Breast epithelium (tissue), 4 donors: ENCODE measurements at places on chromosomes 5 and 9.

DNA sequence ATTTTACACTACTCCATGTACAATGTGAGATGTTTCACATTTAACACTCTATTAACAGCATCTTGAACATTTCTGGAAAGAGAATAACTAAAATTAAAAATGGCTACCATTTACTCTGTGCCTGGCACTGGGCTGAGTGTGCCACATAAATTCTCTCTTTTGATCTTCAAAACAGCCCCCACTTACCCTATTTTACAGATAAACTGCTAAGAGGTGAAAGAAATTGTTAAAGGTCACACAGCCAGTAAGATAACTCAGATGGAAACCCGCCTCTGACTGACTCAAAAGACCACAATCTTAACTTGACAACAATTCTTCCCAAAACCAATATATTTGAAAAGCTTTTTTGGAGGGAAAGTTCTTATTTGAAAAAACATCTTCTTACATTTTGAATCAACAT, 97.3 kb downstream of the MAPKAP1 start:
- DNase-seq: no peak

- DNase-seq: no peak
These were observed 503.9 kb upstream of the DAB2 start for GRCh38 chr5:39928709-39929108.

DNA sequence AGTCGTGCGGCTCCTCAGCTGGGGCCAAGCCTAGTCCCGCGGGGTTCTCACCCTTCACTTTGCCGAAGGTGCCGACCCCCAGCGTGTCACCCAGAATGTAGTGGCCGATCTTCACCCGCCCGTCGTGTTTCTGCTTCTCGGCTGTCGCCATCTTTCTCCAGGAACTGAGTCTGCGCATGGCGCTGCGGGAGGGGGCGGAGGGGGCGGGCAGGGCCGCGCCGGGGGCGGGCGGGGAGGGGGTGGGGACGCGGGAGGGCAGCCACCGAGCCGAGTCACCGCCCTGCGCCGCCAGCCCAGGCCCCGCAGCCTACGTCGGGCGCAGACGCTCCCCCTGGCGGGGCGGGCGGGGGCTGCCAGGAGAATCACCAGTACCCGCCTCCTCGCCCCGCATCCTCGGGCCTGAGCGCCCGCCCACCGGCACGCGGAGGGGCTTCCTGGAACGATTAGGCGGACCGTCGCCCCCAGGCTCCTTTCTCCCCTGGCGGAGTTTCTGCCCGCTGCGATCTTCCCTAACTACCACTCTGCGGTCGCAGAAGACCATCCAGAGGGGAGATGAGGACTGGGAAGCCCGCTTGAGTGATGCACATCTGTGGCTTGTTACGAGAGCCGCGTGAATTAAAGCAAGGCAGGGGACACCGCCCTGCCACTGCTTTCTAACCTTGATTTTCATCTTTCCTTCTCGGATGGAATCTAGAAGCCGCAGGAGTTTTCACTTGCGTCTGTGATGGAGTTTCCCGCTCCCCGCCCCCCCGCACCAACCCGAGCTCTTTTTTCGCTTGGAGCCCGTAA, at the start of gene PRKAA1:
PRKAA1 (minus strand) TSS at position 363 of the 789 bp plus-strand sequence; CDS start at position 178, 185 bp downstream.
- peak; percentile 79 for DNase-seq

GRCh38 chr9:110048403-110048975, 159.5 kb downstream of the C9orf152 start:
- peak; percentile 26 for DNase-seq

DNA sequence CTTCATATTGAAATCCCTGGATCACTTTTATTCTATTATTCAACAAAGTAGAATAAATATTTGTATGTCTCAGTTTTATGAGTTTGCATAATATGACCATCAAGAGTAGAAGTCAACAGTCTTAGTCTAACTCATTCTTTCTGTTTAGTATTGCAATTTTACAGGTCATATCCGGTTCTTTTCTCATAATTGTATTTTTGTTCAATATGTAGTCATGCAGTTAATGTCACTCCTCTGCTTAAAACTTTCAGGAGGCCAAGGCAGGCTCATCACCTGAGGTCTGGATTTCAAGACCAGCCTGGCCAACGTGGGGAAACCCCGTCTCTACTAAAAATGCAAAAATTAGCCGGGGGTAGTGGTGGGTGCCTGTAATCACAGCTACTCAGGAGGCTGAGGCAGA, 148.4 kb upstream of the TRPM3 start:
- DNase-seq: no peak

DNA sequence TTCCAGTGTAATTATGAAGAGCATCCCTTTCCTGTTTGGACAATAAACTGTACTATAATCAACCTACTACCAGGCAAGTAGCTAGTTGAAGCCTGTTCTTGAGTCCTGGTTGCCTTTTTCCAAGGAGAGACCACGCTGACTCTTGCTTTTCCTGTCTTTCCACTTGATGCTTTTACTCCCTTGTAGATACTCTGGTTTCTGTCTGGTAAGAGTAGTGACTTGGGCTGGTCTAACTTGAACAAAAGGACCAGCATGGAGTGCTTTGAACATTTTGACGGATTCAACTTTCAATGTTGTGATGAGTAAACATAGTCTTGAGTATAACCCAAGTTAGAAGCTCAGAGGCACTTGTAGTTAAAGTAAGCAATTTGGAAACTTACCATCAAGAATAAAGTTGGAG, 464.3 kb downstream of the GADD45G start:
- no peak for DNase-seq

- no peak for DNase-seq
These were observed 189.9 kb downstream of the ACER2 start for GRCh38 chr9:19598722-19599121.

- no peak for DNase-seq
These were observed 9.1 kb downstream of the LRRC70 start for GRCh38 chr5:62587737-62588136.

GRCh38 chr5:154737667-154738320, 17.4 kb upstream of the LARP1 start:
- no peak for DNase-seq

- no peak for DNase-seq
These were observed 425.3 kb downstream of the CSNK1G3 start for GRCh38 chr5:123937230-123937629.

DNA sequence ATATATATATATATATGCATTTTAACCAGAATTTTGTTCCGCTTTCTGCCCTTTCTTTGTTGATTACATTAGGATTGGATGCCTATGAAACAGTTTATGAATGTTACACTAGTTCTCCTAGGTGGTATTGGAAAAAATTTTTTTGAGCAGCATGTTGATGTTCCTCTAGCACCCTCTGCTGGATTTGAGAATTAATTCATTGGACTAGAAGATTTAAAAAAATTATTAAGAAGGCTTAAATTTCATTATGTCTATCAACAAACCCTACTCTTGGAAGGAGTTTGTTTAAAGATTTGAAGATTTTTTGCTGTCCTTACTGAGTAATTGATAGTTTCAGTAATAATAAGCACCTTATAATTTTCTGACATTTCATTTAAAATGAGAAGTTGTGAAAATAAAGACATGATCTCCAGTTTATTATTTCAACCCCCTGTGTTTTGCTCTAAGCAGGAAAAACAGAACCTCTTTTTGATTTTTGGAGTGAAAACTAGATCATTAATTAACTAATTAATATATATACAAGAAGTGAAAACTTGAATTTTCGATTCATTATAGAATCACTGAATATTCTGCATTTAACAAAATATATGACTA, 89.6 kb downstream of the CCDC171 start:
- DNase-seq: no peak

GRCh38 chr5:90551376-90551775, 7.2 kb upstream of the ADGRV1 start:
- DNase-seq: no peak

DNA sequence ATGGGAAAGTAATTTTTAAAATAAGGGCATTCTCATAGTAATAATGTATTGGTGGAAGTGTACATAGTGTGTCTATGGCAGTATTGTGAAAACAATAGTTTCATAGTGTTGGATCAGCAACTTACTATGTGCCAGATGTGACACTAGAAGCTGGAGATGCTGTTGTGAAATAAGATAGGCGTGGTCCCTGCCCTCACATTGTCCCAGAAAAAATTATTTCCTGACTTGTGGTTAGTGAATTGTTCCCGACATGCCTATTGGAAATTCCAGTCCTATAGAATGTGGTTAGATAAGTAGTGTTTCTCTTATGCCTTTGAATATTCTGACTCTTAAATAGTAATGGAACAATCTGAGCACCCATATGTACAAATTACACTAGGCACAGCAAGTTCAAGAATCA, 55.3 kb upstream of the MTAP start:
- no peak for DNase-seq

DNA sequence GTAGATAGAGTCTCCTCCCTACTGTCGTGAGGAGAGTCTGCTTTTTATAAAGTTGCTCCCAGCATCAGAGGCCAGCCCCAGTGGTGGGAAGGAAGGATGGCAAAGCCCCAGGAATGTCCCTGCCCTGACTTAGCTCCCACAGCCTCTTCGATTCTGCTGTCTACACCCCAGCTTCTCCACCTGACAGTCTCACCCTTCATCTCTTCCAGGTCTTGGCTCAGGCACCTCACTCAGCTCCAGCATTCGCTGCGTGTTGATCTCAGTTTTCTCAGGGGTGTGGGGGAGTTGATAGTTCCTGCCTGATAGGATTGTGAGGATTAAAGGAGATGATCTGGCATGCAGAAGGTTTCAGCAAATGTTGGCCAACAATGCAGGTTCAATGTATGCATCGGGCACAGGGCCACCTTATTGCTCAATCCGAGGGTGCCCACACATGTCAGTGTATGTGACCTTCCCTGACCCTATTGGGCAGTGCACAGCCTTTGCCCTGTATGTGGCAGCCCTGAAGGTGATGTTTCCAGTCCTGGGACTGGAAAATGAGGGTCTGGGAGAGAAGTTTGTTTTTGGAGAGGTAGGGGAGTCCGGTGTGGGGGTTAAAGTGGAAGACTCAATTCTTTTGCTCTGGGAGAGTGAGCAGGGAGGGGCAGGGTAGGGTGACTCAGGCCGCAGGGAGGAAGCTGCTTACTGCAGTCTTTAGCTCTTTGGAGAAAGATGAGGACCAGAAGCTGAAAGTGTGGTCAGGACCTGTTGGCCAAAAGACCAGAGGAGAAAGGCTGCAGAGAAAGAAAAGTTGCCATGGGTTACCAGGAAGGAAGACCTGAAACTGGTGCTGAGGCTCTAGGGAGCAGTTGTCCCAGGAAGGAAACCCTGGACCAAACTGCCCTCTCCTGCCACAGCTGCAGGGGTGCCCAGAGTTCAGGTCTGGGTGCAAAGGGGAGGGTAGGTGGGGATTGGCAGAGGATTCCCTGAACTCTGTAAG, 153.2 kb downstream of the MACROH2A1 start:
- no peak for DNase-seq

DNA sequence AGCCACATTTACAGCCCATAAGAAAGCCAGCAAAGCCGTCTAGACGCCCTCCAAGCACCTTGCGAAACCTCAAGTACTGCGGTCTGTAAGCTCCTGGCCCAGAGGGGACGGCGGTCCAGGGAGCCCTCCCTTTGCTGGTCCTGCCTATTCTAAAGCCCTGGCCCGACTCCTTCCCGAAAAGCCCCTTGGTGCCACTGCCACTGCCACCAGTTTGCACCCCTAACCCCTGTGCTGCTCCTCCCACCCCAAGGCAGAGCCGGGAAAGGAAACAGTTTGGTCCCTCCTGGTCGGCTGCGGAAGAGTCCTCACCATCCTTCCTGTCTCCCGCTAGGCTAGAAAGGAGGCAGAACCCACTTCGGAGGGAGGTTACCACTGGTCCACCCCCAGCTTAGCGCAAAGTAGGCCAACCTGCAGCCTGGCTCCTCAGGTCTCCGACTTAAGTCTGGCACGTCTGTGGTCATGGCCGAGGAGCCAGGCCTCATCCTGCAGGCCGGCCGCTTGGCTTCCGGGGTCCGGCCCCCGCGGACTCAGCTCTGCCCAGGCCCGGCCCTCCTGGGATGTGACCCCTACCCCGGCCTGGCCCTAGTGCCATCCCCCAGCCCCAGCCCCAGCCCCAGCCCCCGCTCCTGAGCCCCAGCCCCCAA, 916 bp downstream of the TOR1A start:
- DNase-seq: no peak

DNA sequence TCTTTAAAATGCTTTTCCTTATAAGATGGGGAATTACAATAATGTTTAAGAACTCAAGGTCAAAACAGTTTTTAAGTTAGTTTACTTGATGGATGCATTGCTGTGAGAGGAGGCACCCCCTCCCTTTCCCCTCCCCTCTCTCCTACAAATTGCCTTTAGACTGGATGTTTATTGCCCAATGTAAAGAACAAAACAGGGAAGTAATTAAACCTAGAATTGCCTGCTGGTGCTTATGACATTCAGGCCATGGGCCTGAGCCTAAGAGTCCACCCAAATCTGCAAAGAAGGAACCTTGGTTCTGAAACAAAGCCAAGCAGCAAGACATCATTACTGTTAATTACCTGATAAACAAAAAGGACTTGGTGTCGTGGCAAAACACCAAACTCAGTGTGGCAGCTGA, 630.3 kb downstream of the ISL1 start:
- DNase-seq: no peak

DNA sequence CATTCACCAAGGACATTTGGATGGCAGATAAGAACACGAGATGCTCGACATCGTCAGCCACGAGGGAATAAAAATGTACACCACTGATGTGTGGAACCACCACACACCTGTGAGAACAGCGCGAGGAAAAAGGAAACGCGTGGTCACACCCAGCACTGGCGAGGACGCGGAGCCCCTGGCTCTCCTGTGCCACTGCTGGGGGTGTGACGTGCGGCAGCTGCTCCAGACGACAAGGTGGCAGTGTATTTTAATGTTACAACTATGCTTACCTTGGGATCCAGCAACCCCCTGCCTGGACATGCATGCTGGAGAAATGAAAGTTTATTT, 13.6 kb upstream of the CEP72 start:
- DNase-seq: no peak

DNA sequence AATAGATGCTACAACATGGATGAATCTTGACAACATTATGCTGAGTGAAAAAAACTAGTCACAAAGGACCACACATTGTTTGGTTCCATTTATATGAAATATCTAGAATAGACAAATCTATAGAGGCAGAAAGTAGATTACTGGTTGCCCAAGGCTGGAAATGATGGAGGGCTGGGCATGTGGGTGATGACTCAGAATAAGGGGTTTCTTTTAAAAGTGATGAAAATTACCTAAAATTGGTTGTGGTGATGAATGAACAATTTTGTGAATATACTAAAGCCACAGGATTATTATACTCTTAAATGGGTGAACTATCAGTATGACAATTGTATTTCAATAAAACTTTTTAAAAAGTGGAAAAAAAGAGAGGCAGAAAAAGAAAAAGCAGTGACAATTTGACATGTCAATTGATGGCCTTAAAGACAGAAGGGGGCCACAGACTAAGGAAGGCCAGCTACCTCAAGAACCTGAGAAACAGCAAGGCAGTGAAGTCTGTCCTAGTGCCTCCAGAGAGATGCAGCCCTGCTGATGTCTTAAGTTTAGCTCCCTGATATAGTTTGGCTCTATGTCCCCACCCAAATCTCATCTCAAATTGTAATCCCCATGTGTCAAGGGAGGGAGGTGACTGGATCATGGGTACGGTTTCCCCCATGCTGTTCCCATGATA, 182.7 kb downstream of the PIK3R1 start:
- DNase-seq: no peak

GRCh38 chr5:14172149-14172795, 29.1 kb downstream of the TRIO start:
- DNase-seq: no peak
